GM18507 (cell line): ENCODE measurements at places on chromosomes 2 and 18.

DNA sequence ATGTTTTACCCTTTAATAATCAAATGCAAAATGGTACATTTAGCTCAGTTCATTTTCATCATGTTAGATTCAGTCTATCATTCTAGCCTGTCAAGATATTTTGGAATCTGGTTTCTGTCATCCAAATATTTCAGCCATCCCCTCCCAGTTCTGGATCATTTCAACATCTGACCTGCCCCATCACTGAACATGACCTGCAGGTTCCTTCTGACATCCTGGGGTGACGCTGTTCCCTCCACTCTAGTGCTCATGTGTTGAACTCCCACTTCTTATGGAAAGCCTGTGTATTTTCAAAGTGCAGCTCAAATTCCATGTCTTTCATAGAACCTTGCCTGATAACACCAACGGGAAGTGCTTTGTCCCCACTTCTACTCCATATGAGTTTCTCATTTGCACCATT lies 320.0 kb upstream of the TNP1 start:
- DNase-seq: no peak

DNA sequence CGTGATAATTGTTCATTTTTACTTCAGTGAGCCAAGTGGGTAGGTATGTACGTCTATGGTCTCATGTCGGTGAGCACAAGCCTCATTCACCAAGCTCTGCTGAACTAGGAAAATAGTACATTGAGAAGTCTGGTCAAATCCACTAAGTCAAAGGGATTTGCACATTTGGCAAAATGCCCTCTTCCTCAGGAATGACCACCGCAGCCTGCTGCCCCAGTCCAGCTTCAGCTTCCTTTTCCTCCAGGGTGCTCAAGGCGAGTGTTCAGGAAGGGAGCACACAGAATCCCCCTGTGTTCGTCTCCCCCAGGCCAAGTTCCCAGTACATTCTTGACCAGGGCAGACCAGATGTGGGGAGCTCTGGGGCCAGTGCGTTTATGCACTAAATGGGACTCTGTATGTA lies 23.0 kb downstream of the TCF7L1 start:
- DNase-seq: no peak

GRCh38 chr2:28004086-28004485 lies 113.6 kb downstream of the BABAM2 start:
- no peak for DNase-seq

- no peak for DNase-seq
Measured at GRCh38 chr2:129369437-129369836, 610.0 kb upstream of the RAB6C start.

DNA sequence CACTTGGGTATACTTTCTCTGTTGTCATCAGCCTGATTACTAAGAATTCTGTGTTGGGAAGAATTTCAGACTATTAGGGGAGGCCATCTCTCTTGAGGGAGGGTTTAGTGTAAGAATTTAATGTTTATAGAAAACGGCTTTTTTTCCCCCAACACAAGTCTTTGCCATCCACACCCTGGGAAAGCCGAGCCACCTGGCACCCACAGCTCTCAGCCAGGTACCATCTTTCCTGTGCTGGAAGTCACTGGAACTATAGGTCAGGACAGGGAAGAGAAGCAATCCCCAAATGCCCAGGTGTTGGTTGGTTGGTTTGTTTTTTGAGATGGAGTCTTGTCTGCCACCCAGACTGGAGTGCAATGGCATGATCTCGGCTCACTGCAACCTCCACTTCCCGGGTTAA lies 155.1 kb downstream of the SMAD7 start:
- no peak for DNase-seq
